ENCODE measurements at places on chromosomes 5 and 9.
A peak's percentile ranks its signal among the peaks of the same experiment; 100 is the strongest.

GRCh38 chr9:125125523-125125922 is 17.8 kb downstream of the SCAI start:
- no peak for DNase-seq

DNA sequence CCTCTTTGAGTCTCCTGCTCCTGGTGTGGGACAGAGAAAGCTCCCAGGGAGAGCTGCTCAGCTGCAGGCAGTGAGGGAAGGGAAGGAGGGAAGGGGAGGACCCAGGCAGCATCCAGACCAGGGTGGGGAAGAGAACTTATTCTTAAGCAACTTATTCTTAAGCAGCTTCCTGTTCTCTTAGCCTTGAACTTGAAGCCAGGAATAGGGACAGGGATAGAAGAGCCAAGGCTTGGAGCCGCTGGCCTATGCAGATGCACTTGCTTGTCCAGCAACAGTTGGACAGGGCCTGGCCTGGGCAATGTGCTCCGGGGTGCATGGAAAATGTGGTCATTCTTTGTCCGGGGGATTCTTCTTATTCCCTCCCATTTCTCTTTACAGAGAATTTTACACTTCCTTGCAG is 31.4 kb upstream of the SPTLC1 start:
- DNase-seq = peak; percentile 45

DNA sequence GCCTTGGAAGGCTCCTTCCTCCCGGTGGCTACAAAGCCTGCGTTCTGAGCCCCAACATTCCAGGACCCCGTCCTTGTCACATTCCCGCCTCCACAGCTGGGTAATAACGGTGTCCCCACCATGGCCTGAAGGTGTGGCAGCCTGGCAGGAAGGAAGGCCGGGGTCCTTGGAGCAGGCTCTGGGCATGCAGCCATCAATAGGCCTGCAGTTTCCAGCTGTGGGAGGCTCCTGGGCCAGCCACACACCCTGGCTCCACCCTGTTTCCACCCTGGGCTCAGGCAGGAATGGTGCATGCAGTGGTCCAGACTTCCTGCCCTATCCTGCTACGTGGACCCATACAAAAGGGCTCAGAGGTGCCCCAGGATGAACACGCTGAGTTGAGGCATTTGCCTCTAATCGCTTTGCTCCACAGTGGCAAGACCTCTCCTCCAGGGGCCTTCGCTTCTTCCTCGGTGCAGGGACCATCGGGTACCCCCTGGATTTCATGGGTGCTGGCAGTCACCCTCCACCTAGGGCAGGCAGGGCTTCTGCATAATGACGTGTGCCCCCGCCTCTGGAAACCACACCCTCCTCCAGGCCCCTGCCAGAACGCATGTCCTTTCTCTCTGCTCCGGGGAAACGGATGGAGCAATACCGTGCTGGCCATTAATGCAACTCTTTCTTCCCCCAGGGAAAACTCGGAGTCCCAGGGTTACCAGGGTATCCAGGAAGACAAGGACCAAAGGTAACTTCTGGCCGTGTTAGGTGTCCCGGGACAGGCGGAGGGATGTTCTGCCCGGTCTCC is 95.1 kb upstream of the FCN2 start:
- no peak for DNase-seq

- DNase-seq = no peak
Observed at GRCh38 chr5:93062548-93062947, 518.5 kb downstream of the NR2F1-AS1 start.

DNA sequence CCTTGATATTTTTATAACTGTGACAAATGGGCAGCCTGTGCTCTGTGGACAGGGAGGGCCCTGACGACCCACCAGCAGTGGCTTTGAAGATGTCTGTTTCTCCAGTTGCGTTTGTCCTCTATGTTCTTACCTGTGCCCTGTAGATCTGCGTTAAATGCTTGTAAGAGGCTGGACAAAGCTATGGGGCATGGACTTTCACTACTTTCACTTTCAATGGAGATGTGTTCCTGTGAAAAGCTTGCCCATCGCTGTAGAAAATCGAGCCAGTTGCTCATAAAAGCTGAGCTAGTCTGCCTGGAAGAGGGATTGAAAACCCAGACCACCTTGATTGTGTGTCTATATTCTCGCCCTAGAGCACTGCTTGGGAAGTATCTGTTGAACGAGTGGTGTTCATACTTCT is 74.1 kb downstream of the PSAT1 start:
- DNase-seq = no peak

GRCh38 chr5:151659001-151659754 is 27.5 kb downstream of the SPARC start:
- DNase-seq = peak; percentile 90

DNA sequence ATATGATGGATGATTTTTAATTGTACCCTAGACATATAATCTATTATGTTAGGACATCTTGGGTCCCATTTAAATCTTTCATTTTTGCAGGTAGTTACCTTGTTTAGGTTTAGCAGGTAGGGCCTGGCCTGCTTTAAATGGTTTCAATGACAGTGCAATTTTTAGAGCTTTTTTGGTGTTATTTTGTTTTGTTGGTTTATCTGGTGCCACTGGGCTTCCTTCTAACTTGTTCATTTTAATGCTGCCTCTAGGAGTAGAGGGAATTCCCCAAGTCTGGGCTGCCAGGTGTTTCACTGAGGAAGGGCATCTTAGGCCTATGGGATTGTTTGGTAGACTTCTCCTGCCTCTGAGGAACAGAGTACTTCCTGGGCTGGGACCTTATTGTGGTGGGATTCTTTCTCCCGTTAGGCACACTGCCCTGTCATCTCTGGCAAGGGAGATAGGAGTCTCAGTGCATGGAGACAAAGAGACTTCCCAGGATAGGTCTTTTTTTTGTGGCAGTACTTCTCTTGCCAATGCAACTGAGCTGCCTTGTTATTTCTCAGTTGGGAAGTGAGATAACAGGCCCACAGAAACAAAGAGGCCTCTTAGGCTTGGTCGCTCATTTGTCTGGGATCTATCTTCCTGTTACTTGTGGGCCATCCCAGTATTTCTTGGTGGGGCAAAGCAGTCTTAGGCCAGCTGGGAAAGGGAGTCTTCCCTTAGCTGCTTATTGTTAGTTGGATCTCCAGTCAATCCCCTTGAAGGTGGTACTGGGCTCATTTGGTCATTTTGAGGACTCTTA is 282.9 kb downstream of the FER start:
- no peak for DNase-seq

Measured in adipocyte (in vitro differentiated cells).